ENCODE measurements at places on chromosomes 4 and X.

- no peak for DNase-seq
Measured at GRCh38 chr4:107862658-107863057, 37.9 kb downstream of the SGMS2 start.

DNA sequence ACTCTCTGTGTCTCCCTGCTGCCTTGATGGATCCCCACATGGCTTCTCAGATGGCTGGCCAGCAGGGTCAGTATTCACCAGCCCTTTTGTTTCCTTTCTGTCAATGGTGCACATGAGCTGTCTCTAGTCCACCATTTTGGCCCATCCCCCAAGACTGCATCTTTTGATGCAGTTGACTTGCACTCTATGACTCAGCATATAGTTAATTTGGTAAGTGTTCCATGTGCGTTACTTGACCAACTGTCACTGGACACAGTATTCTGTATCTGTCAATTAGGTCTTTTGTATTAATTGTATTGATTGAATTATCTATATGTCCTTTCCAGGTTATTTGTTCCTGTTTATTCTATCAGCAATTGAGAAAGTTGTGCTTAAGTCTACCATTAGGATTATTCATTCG lies 29.2 kb downstream of the PRDM5 start:
- no peak for DNase-seq

DNA sequence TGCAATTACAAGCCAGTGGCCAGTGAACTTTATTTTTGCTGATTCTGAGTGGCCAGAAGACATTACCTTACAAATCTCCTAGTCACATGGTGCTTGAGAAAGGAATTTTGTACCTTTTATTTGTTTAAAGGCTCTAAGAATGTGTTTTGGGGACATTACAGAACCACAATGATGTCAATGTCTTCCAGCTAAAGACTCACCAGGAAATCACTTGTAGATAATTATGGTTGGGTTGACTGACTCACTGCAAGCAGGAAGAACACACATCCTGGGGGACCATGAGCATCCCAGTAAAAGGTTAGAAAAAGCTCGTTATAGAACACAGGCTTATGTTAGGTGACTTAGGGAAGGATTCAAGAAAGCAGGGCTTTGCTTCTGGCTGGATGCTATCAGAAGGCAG lies 119.4 kb upstream of the FAM9B start:
- DNase-seq = no peak

- DNase-seq = no peak
Measured at GRCh38 chr4:102799816-102800215, 27.5 kb downstream of the UBE2D3 start.

DNA sequence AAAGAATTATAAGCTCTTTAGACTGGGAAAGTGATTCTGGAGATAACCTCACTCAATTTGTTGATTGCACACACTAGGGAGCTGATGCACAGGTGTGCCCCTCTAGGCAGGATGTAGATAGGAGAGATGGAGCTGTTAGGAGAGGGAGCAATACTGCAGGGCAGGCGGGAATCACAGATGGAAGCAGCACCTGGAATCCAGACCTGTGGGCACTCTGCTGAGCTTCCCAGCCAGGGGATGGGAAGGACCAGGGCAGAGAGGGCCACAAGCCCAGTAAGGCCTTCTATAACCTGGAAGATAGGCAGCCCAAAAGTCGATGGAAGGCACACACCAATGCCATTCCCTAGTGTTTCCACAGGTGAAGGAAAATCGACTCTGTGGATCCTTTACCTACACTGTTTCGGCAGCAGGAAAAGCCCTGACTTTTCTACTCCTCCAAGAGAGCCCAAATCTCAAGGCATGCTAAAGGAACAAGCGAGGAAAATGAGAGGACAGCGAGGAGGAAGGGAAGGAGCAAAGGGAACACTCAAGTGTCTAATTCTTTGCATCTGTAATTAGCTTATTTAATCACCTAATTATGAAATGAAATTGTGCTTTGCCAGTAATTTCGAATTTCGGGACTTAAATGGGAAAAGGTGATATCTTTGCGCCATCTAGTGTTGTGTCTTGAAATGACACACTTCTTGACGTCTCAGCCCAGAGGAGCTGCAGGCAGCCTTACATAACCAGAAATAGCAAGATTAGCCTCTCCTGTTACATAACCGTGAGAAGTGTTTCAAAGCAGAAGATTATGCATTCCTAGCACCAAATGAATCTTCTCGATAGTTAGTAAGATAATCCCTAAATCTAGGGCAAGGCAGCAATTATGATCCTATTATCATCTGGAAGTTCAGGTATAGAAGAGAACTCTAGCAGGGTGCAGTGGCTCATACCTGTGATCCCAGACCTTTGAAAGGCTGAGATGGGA lies 31.0 kb upstream of the TLR3 start:
- DNase-seq = peak; percentile 56

GRCh38 chr4:93475730-93476129 lies 352.8 kb upstream of the ATOH1 start:
- DNase-seq = no peak

- no peak for DNase-seq
Measured at GRCh38 chrX:6187256-6187655, 41.4 kb downstream of the NLGN4X start.

GRCh38 chr4:33914386-33914785 lies 2329.9 kb downstream of the ARAP2 start:
- DNase-seq = no peak

- no peak for DNase-seq
Measured at GRCh38 chr4:173281406-173282255, 52.5 kb downstream of the HMGB2 start.

DNA sequence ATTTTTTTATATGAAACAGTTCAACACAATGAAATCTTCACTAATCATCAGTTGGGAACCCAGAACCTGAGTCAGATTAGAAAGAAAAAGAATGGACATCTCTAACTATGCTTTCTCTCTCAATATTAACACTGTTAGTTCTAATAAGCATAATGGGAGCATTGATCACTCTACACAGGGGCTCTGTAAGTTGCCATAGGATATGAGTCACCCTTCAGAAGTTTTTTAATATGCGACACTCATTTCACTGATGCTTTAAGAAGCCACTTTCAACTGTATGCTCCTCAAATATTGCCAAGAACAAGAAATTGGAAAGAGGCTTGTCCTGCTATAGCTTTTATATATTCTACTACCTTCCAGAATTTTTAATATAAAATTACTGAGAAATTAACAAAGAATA lies 187.0 kb downstream of the AASDH start:
- DNase-seq = no peak

DNA sequence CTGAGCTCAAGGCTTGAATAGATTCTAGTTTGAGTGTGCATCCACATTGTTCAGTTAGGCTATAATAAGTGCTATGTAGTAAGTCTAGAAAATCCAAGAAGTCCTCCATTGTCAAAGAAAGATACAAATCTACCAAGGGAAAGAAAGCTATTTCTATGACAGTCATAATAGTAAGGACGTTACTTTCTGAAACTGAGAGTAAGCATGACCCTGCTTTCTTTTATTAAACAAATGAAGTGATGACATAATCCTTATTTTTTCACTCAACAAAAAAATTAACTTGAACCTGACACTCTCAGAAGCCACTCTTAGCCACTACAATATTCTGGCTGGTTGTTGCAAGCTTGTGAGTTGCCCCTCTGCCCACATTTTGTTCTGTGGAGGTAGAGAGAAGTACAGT lies 33.8 kb upstream of the AMELX start:
- no peak for DNase-seq

- DNase-seq = no peak
Measured at GRCh38 chr4:84219656-84220055, 279.4 kb downstream of the NKX6-1 start.

DNA sequence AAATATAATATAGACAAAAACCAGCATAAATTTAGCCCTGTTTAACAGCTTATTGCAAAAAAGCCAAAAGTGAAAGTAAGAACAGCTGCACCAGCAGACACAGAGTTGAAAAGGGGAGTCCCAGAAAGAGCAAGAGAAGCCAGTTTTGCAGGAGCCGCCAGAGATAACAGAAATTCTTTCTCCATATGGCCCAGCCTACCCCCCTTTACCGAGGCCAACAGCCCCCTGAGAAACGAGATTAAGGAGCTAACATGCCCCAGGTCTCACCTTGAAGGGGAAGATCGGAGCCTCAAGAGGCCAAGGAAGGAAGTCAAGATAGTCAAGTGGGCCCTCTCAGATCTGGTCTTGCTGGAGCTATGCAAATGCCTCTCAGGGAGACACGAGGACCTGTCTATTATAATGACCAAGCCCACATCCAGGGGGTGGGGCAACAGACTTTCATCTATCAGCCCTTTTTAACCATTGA lies 4.8 kb downstream of the ACOX3 start:
- DNase-seq = no peak

GRCh38 chrX:72326605-72327300 lies 21.0 kb upstream of the CITED1 start:
- no peak for DNase-seq

DNA sequence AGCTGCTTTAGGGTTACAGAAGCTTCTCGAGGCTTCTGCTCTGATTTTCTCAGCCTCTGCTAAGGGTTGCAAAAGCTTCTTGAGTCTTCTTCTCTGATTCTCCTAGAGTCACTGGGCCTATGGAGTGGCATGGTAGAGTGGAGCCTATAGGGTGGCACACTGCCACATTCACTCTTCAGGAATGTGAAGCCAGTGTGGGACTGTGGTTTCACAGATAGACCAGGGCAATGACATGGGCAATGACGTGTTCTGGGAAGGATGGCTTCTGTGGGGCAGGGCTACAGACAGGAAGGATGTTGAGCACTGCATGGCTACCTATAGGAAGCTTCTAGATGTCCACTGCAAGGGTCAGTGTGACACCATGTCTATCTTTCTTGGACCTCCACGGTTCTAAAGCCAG lies 11.0 kb upstream of the MAMLD1 start:
- DNase-seq = no peak

DNA sequence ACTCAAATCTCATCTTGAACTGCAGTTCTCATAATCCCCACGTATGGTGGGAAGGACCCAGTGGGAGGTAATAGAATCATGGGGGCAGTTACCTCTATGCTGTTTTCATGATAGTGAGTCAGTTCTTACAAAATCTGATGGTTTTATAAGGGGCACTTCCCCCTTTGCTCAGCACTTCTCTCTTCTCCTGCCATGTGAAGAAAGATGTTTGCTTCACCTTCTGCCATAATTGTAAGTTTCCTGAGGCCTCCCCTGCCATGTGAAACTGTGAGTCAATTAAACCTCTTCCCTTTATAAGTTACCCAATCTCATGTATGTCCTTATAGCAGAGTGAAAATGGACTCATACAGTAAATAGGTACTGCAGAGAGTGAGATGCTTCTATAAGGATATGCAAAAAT lies 1050.6 kb upstream of the GRIA3 start:
- DNase-seq = no peak

DNA sequence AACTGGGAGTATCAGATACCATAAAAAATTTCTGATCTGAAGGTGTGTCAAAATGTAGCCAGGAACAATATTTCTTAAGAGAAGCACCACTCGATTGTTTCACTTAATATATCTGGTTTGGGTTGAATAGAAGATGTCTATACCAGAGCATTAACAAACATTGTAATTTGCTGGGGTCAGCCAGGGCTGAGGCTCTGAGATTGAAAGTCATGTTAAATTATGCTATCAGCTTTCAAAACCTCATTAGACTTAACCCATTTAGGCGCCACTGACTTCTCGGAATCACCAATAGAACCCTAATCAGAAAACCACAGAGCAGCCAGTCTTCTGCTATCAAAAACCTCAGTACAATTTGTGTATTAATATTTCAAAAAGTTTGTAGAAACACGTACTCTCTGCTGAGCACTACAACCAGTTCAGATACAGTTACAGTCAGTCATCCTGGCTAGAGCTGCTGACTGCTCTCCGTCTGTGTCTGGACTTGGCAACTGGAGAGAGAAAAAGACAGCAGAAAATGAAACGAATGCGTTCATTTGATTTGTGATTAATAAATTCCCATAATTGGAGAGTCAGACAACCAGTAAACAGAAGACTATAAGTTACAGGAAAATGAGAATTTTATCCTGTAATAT lies 848.6 kb upstream of the PABPC4L start:
- no peak for DNase-seq

GRCh38 chr4:2500547-2500946 lies 31.6 kb downstream of the RNF4 start:
- DNase-seq = no peak

DNA sequence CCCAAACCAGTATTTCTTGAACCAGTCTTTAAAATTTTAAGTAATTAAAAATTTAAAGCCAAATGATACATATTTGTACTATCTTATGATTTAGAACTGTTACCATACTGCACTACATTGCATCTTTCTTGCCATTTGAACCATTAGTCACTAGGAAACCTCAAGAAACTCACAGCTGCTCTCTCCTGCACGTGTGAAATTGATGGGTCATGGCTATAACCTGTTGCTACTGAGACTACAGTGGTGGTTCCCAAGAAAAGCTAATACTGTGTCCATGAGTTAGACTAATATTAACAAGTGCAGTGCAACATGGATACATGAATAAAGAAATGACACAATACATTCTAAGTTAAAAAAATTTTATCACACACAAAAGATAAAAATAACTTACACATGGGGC lies 88.4 kb downstream of the PDE5A start:
- no peak for DNase-seq

- no peak for DNase-seq
Measured at GRCh38 chrX:31099536-31100090, 27.8 kb upstream of the FTHL17 start.

- DNase-seq = no peak
Measured at GRCh38 chrX:50471390-50471789, 765 bp upstream of the DGKK start.

- no peak for DNase-seq
Measured at GRCh38 chr4:140704964-140705363, 51.2 kb downstream of the TBC1D9 start.

- no peak for DNase-seq
Measured at GRCh38 chr4:8291036-8291682, 21.6 kb downstream of the HTRA3 start.

GRCh38 chrX:49673394-49673793 lies 22.4 kb downstream of the PAGE1 start:
- no peak for DNase-seq

DNA sequence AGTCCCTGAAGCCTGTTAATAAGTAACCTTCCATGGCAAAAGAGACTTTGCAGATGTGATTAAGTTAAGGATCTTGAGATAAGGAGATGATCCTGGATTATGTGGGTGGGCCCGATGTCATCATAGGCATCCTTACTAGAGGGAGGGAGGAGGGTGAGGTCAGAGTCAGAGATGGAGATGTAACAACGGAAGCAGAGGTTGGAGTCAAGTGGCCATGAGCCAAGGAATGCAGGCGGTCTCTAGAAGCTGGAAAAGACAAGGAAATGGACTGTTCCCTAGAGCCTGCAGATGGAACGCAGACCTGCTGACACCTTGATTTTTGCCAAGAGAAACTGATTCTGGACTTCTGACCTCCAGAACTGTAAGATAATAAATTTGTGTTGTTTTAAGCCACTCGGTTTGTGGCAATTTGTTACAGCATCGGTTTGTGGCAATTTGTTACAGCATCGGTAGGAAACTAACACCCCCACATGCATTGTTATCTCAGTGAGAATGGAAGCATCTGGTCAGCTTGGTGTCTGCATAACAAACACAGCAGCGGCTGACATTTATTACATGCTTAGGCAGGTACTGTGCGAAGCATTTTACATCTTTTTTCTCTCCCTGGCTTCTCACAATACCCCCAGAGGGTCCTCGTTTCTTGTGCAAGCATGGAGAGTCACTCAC lies 55.6 kb downstream of the CLDN34 start:
- DNase-seq = no peak

- no peak for DNase-seq
Measured at GRCh38 chr4:22877486-22878052, 184.8 kb downstream of the GBA3 start.

- DNase-seq = no peak
Measured at GRCh38 chrX:48854898-48855297, 19.5 kb upstream of the PCSK1N start.

- peak; percentile 9 for DNase-seq
Measured at GRCh38 chrX:142089193-142089592, 115.9 kb downstream of the MAGEC2 start.

- no peak for DNase-seq
Measured at GRCh38 chr4:52966172-52966571, 104.1 kb downstream of the RASL11B start.

Measured in GM04504 (cell line).